Stimulated activated naive CD8-positive, alpha-beta T cell treated with anti-CD3 and anti-CD28 coated beads, Interleukin-15, Interleukin-2, amounts not matched to agents 100 U/mL and 50 U/mL, for 24 hours (primary cell): ENCODE measurements at places on chromosomes 5 and 9.

DNA sequence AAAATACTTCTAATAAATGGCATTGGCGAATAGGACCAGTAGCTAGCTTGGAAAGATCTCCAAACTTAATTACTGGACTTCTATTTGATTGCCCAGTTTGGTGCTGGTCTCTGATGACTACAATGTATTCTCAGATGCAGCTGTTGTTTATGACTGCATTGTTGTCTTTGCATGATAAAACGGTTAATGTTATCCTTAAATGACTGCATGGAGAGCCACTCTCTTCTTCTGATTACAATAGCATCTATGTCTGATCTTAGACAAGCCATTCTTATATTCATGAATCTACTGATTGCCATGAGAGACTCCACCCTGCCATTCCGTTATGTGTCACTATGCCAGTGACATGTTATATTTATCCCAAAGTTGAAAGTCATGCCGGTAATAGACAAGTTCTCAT, 42.9 kb upstream of the ERBIN start:
- DNase-seq = no peak

DNA sequence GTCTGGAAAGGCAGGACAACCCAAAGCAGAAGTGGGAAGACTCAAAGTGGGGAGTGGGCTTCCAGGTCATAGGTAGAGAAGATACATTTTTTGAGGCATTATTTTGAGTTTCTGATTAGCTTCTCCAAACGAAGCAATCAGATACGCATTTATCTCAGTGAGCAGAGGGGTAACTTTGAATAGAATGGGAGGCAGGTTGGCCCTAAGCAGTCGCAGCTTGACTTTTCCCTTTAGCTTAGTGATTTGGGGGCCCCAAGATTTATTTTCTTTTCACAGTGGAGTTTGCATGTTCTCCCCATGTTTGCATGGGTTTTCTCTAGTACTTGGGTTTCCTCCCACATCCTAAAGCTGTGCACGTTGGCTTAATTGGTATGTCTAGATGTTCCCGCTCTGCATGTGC, 401.9 kb downstream of the ARRDC3 start:
- DNase-seq = no peak

DNA sequence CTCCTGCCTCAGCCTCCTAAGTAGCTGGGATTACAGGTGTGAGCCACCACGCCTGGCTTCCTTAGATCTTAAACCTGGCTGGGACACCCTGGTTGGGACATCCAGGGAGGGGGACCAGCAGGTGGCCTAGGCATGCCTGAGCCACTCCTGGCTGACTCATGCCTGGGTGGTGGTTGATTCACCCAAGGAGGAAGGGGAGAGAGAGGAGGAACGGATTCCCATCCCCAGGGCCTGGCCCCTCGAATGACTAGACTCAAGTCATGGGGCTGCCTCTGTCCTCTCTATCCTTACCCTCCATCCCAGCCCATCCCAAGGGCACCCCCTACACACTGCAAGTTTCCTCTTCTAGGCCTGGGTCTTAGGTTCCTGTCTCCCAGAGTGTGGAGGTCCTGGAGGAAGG, 12.7 kb downstream of the EEIG1 start:
- DNase-seq = no peak

DNA sequence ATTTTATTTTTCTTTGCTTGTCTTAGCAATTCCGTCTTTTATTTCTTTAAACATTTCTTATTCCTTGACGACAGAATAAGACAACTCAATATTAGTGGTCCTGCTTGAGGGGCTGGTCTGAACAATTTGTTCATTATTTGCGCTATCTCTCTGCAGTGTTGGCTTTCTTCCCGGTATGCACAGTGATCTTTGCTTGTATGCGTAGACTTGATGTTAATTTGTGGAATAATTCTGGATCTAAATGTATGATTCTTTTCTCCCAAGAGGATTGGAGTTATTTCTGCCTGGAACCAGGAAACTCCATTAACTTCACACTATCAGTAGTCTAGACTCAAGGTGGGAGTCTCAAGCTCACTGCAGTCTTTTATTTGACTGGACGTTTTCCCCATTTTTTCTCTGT, 80.4 kb downstream of the KDM4C start:
- DNase-seq = no peak

DNA sequence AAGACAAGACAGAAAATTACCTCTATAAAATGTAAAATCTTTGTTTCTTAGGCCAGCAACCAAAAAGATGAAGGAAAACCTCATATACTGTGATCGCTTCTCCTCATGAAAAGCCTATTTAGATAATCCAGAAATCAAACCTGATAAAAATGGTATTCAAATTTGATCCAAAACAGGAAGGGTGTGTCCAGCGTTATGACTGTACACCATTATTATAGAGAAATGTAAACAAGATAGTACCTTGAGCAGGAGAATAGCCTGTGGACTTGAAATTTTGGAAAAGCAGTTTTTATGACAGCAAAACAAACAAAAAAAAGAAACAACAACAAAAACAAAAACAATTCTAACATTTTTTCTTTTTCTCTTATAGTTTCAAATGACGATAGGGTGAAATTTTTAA, 1382.8 kb upstream of the CDH9 start:
- DNase-seq = no peak

GRCh38 chr5:44028226-44028625, 361.0 kb downstream of the FGF10 start:
- no peak for DNase-seq

DNA sequence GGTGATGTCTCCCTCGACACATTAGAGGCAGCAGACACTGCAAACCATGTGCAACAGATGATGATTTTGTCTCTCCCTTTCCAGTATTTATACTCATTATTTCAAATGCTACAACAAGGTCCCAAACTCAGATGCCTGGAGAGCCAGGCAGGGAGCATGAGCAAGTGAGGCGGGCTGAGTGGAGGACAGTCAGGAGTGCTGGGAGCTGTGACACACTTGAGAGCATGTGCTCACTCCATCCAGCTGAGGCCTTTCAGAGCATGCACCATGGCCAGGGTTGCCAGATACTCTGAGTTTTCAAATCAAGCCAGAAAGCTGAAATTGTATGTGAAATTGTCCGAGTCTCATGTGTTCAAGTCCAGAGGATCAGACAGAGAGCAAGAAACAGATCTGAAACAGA, 55.8 kb upstream of the SLC2A8 start:
- no peak for DNase-seq

DNA sequence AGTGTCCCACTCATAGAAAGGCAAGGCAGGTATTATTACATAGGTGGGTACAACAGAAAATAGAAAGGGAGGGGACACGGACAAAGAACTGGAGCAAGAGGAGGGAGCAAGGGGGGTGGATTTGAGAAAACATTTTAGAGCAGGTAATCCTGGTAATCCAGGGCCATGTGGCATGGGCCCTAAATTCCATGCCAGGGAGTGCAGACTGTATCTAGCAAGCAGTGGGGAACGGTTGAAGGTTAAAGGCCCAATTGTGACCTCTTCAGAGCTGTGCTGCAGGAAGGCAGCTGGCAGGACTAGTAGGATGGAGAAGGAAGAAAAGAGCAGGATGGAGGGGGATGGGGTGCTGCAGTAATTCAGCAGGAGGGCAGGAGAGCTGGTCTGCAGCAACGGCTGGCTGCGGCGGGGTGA, 75.2 kb downstream of the PDE6A start:
- DNase-seq = no peak

DNA sequence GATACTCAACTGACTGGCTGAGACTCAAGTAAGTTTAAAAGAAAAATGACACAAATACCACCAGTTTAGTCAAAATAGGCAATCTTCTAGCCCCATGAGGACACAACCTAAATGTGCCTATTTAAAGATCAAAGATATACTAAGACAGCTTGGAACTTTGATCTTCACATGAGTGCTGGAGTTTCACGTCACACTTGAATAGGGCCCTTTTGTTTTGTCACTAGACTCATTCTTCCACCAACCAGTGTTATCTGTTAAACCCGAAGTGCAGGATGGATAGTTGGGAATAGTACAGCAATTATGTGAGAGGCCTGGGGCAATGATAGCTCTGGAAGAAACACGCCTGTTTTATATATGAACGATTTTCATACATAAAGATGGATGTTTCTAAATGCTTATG, 792.8 kb upstream of the NUDT12 start:
- no peak for DNase-seq
